Panc1 (cell line): ENCODE measurements at places on chromosomes 1 and 21.
A peak's percentile ranks its signal among the peaks of the same experiment; 100 is the strongest.

- no peak for DNase-seq
These were observed at the start of gene EEIG2 for GRCh38 chr1:108559215-108560186. TSS of gene EEIG2 (plus strand) at chr1:108560100. CDS start at chr1:108560429, 329 bp downstream.

- DNase-seq: no peak
These were observed 50.4 kb upstream of the KIAA1614 start for GRCh38 chr1:180862305-180862704.

DNA sequence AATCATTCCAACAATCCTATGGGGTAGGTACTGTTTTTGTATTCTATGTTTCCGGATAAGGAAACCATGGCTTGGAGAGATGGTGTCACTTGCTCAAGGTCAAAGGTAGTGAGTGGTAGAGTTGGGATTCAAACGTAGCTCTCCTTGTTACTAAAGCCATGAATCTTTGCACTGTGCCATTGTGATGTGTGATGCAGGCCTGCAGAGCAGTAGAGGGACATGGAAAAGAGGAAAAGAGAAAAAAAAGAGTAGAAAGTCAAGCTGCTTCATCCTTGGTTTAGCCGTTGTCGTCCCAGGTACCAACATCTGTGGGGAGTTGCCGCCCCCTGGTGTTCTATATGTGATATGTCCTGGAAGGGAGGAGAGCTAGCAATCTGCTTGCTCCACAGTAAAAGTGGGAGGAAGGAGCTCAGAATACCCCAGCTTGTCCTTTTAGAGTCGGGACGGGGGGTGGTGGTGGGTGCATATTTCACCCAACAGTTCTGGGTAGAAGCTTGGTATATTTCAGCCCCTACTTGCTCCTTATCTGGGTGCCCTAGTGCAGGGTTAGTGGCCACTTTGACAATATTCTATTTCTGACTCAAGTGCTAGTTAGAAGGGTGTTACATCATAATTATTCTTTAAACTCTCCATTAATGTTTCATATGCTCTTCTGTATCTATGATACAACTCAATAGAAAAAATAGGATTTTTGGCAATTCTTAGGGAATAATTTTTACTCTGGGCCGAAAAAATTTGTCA lies 98.4 kb downstream of the EBNA1BP2 start:
- DNase-seq: peak; percentile 61

GRCh38 chr1:217494767-217495166 lies 136.1 kb downstream of the GPATCH2 start:
- DNase-seq: no peak

- no peak for DNase-seq
These were observed 1.1 kb downstream of the USP48 start for GRCh38 chr1:21781815-21782348.

DNA sequence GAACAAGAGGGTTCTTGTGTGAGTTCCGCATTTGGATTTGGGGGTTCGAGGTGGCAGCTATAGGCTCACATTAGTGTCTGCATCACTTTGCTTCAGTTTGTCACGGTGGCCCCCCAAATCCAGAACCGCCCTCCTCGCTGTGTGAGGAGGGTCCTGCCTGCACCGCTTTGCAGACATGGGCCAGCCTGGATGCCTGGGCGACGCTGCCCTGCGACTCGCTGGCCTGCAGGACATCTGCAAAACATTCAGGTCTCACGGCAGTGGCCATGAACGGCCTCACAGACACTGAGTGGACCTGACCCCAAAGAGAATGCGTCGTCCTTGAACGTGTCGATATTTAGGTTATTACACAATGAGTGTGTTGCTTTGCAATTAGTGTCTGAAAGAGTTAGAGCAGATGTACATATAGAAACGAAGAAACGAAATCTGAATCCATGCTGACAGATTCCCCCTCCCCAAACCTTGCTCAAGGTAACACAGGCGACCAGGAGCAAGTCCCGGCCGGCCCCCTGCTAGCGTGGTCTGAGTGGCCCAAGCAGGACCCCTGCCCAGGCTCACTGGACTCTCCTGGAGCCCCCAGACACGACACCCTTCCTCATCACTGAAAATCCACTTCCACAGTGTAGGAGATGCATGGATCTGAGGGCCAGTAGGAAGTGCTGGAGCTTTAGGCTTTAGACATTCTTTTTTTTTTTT lies 20.4 kb downstream of the PDE9A start:
- DNase-seq: no peak

- DNase-seq: no peak
These were observed 92.1 kb upstream of the LMO4 start for GRCh38 chr1:87236585-87236984.

GRCh38 chr21:25838809-25839208 lies 104.0 kb downstream of the GABPA start:
- no peak for DNase-seq

GRCh38 chr1:209780268-209780667 lies 4.1 kb downstream of the C1orf74 start:
- no peak for DNase-seq

DNA sequence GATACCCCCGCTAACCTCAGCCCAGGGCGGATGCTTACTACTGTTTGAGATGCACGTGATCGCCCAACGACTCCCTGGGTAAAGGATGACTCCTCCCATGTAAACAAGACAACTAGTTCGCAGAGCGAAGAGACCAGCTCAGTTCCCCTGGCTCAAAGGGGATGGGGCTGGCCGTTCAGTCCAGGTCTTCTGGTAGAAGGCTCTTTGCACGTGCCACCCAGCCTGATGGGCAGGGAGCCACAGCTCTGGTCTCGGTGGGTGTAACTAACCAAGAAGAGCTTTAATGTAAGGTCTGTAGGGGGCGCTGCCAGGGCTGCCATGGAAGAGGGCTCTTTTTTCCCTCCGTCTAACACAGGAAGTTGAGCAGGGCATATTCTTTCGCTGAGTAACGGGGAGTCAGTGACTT lies 49.4 kb upstream of the PARP1 start:
- no peak for DNase-seq

GRCh38 chr1:19495000-19495656 lies 9.8 kb upstream of the CAPZB start:
- no peak for DNase-seq

GRCh38 chr1:246680696-246681130 lies 43.5 kb upstream of the SCCPDH start:
- no peak for DNase-seq

- DNase-seq: no peak
These were observed 564.1 kb upstream of the PLXNA2 start for GRCh38 chr1:208808301-208808700.

- DNase-seq: no peak
These were observed 187.4 kb upstream of the ATP1B1 start for GRCh38 chr1:168918860-168919741.

GRCh38 chr1:13666317-13666716 lies 33.7 kb upstream of the PRDM2 start:
- DNase-seq: no peak

- no peak for DNase-seq
These were observed 609 bp downstream of the PIGK start for GRCh38 chr1:77218477-77219165.

DNA sequence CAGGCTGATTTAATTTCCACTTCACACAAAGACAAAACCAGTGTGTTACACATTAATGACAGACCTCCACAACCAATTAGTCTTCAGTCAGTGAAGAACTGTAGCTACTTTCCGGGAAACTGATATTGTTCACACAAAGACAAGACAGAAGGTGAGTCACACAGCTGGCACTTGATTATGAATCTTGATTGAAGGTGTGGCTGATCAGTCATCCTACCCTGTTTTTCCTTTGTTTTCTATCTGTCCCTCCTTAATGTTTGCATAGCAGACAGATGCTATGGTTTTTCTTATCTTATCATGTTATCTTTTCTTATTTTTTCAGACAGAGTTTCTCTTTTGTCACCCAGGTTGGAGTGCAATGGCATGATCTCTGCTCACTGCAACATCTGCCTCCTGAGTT lies 185.1 kb upstream of the GREM2 start:
- no peak for DNase-seq

DNA sequence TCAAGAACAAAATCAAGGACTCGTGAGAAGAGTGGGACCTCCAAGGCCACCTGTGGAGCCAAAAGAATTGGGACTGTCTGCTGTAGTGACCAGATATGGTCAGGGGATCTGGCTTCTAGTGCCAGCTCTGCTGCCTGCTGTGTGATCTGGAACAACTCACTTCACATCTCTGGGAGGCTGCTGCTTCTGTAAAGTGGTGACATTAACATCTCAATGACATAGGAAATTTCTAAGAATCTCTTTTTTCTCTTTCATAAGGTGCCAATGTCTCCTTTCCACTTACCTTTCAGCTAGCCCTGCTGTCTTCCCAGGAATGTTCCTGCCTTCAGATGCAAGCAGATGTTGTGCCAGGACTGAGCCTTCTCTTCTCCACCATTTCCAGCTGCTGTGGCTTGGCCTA lies 5.0 kb upstream of the SRSF4 start:
- DNase-seq: no peak

GRCh38 chr1:25478633-25479032 lies 47.9 kb downstream of the MACO1 start:
- DNase-seq: no peak

- DNase-seq: no peak
These were observed 29.1 kb downstream of the NTPCR start for GRCh38 chr1:232979558-232979957.

DNA sequence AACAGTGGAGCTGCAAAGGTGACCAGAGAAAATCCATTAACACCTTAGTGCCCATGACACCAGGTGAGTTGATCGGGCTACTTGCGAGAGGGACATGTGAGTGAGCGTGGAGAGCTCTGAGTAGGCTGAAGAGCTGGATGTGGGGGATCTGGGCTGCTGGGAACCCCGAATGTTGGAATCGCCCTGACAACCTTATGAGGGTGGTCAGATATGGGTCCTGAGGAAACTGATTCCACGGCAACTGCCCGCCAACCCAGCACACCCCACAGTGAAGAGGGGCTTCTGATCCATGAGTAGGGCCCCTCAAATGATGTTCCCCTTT lies 705 bp upstream of the QSOX1 start:
- no peak for DNase-seq

GRCh38 chr1:70887936-70888335 lies 159.7 kb downstream of the PTGER3 start:
- DNase-seq: no peak

GRCh38 chr1:178093951-178094738 lies at the start of gene RASAL2:
TSS of gene RASAL2 (plus strand) at chr1:178094104. CDS start at chr1:178094493, 389 bp downstream.
- DNase-seq: no peak

GRCh38 chr21:38952890-38953289 lies 147.2 kb downstream of the ETS2 start:
- no peak for DNase-seq

- no peak for DNase-seq
These were observed 16.3 kb downstream of the RNF19B start for GRCh38 chr1:32948390-32948722.

GRCh38 chr1:39632323-39632681 lies 7.1 kb downstream of the HEYL start:
- no peak for DNase-seq

DNA sequence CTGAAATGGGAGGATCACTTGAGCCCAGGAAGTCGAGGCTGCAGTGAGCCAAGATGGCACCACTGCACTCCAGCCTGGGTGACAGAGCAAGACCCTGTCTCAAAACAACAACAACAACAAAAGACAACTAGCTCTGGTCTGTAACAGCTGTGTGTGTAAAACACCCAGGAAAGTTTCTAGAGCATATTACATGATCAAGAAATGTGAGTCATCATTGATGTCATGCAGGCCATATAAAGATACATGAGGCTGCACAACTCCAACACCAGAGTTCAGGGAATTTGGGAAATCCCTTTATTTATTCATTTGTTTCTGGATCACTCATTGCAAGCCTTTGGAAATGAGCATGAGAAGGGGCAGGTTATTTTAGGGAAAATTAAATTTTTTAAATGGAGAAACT lies 50.3 kb upstream of the CTPS1 start:
- DNase-seq: no peak

GRCh38 chr1:186828611-186829454 lies at the start of gene PLA2G4A:
TSS of gene PLA2G4A (plus strand) at chr1:186828949. CDS start at chr1:186854355, 25,406 bp downstream.
- DNase-seq: no peak

DNA sequence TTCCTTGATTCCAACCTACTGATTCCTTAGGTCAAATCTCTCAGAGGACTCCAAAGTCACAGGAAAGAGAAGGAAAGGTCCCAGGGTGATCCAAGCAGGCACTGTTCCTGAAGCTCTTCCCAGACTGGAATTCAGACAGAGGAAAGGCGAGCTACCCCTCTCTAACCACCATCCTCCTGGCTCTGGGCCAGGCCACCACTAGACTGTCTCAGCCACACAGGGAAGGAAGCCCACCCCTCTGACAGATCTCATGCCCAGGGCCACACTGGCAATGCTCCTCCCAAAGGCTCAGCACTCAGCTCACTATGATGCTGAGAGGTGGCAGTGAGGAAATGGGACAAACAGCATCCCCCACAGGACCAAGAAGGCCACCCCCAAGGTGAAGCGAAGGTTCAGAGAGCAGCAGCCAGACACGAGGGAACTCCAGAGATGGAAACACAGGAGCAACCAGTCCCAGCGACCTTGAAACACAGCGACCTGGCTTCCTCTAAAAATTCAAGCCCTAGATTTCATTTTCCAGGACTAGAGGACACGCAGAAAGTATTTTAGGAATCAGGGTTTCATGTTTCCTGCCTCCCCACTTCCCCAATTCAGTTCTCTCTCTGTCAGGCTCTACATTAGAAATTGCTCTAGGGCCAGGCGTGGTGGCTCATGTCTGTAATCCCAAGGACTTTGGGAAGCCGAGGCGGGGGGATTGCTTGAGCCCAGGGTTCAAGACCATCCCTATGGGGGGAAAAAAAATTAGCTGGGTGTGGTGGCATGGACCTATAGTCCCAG lies 18.8 kb downstream of the PIK3C2B start:
- no peak for DNase-seq
